Urothelium cell line (cell line): ENCODE measurements at places on chromosomes 6 and 20.

DNA sequence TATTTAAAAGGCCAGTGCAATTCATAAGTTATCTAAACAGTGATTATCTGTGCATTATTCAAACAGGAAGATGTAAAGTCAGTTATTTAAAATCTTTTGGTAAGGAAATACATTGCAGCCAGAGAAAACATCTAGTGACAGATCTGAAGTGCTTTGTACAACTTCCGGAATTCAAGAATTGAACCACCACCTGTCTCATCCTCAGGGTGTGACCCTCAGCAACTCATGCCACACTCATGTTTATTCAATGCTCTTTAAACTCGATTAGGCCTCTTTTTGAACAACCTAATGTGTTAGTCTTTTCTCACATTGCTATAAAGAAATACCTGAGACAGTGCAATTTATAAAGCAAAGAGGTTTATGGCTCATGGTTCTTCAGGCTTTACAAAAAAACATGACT, 62.6 kb upstream of the GGTLC1 start:
- DNase-seq = no peak

GRCh38 chr6:105313211-105313610, 89.7 kb downstream of the PREP start:
- no peak for DNase-seq

- DNase-seq = no peak
Measured at GRCh38 chr6:128479048-128479666, 41.2 kb downstream of the PTPRK start.

DNA sequence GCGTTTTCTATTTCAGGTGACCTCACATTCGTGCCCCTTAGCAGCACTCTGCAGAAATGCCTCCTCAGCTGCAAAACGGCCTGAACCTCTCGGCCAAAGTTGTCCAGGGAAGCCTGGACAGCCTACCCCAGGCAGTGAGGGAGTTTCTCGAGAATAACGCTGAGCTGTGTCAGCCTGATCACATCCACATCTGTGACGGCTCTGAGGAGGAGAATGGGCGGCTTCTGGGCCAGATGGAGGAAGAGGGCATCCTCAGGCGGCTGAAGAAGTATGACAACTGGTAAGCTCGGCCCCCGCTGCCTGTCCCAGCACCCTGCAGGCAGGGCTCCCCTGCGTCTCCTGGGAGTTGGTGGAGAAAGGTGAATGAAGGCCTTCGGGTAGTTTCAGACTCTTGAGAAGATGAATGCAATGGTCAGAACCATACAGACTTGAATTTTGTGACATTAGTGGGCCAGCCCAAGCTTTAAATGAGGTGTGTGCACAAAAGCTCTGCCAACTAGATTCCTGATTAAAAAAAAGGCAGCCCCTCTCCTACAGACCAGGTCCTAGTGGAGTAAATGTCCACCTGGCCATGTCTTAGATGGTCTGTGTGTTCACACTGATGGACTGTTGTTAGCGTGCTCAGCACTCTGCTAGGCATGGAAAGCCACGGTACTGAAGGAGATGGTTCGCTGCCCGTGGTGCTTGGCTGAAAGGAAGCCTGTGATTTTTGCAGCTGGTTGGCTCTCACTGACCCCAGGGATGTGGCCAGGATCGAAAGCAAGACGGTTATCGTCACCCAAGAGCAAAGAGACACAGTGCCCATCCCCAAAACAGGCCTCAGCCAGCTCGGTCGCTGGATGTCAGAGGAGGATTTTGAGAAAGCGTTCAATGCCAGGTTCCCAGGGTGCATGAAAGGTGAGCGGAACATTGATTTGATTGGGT, 708 bp downstream of the PCK1 start:
- DNase-seq = no peak

- no peak for DNase-seq
Measured at GRCh38 chr6:44045672-44046015, 81.6 kb downstream of the MRPL14 start.

DNA sequence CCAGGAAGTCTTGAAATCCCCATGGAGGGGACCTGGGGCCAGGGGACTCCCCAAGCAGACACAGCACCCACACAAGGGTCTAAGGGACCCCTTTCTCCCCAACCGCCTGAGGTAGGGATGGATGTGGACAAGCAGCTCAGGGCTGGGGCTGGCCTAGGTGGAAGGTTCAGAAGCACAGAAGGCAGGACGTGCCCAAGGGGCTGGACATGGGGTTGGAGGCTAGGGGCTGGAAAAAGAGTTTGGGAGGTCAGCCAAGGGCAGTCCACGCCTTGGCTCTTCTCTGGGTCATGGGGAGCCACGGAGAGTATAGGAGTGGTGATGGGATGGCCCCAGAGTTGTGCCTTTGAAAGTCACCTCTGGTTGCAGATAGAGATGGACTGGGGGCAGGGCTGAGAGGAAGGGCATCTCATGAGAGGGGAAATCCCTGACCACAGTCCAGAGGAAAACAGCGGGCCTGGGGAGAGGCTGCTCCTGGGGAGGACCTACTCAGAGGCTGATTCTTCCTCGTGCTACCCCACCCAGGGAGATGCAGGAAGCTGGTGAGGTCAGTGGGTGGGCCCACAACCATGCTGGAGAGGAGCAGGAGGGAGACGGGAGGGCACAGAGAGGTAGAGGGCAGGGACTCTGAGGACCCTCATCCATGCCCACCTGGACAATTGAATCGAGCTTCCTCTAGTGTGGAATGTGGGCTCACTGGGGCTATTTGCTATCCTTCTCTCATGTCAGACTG, 2.5 kb upstream of the HSPA12B start:
- DNase-seq = no peak
